SW480 (cell line): ENCODE measurements at places on chromosomes 4 and X.

- DNase-seq = no peak
These were observed 244.3 kb downstream of the CBR4 start for GRCh38 chr4:168765726-168766125.

- no peak for DNase-seq
These were observed 1104.2 kb upstream of the IGFBP7 start for GRCh38 chr4:58214376-58214775.

DNA sequence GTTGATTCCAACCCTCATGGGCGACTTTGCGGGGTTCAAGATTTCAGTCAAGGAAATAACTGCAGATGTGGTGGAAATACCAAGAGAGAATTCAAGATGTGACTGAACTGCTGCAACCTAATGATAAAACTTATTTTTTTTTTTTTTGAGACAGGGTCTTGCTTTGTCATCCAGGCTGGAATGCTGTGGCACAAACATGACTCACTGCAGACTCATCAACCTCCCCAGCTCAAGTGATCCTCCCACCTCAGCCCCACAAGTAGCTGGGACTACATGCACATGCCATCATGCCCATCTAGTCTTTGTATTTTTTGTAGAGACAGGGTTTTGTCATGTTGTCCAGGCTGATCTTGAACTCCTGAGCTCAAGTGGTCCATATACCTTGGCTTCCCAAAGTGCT lies 19.5 kb upstream of the WDFY3 start:
- DNase-seq = no peak

DNA sequence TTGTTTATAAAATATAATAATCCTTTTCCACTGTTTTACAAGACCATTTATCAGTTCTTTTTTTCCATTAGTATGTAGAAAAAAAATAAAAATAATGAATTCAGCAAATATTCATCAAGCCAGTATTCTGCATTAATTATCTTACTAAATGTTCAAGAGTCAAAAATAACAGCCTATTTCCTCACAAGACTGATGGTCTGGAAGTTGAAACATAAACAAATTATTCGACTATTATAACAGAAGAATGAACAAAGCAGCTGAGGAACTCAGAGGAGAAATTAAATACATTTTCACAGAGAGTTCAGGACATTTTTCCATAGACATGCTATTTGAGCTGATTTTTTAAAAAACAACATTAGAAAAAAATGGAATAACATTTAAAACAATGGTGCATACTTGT lies 2594.8 kb downstream of the ARAP2 start:
- no peak for DNase-seq

DNA sequence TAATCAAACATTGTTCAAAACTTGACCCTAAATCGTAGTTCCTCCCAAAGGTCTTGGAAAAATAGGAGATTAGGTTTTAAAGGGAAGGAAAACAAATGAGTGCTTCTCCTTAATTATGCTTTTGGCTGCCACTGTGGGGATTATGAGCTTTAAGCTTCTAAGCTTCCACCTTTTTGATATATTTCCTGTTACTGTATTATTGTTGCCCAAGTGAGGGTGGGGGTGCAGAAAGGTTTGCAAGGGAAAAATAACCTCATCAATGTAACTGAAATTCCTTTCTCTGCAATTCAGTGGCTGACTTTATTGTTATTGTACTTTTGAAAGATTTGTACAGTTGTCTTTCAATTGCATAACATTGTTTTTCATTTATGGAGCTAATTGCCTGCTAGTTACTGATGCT lies 285.1 kb downstream of the FRMPD4 start:
- DNase-seq = no peak
